ENCODE measurements at places on chromosomes 13 and 19. TPM values are rescaled to one million over a fixed set of nuclear protein-coding genes. Genes with fewer than 3 reads are reported as not detected.

Gene TEX26
- 2.1 TPM for total RNA-seq

Gene ADAT3
- total RNA-seq, result 3.0 TPM

Gene LGALS14
- total RNA-seq, result not detected

Gene CD22
- total RNA-seq, result 13.5 TPM

Gene C13orf46
- 0.22 TPM for total RNA-seq

Gene WDR87
- total RNA-seq, result not detected

Gene GEMIN7
- 14.4 TPM for total RNA-seq

Gene ZNF541
- total RNA-seq, result 0.50 TPM

Gene IGFL2
- total RNA-seq, result 0.10 TPM

Gene VSTM2B
- 7.2 TPM for total RNA-seq

Gene TEX101
- not detected for total RNA-seq

Gene FAAP24
- 2.3 TPM for total RNA-seq

Gene ZNF729
- 0.11 TPM for total RNA-seq

Gene ZNF600
- 2.1 TPM for total RNA-seq
